ENCODE measurements at places on chromosomes 5 and 9.

GRCh38 chr5:146675636-146676035 is 159.6 kb upstream of the GPR151 start:
- no peaks in the 10 kb centered on the region for H3K4me1 ChIP-seq
- no peak for DNase-seq
- H3K27ac ChIP-seq, result no peak overlapping the region
- no peaks in the 10 kb centered on the region for H3K27me3 ChIP-seq
- H3K4me3 ChIP-seq, result no peak overlapping the region

DNA sequence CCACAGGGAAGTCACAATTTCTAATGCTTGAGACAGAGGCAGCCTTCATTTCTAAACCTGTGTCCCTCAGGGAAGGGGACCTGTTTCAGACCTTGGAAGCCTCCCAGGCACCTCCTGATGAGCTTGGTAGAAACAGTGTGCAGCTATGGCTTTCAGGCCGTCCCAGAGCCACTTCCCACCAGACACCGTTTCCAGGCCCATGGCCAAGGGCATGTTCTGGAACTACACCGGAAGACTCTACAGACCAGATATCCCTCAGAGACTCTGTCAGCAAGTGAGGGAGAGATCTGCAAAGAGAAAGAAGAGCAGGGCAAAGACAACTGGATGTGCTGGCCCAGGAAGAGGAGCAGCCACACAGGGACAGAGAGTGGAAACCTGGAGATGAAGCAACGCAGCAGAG is 82.2 kb upstream of the HSPA9 start:
- peaks cover 42% of the 10 kb centered on the region for H3K27me3 ChIP-seq
- H3K4me1 ChIP-seq, result peaks cover 14% of the 10 kb centered on the region
- H3K27ac ChIP-seq, result no peak overlapping the region
- H3K4me3 ChIP-seq, result no peak overlapping the region
- H3K36me3 ChIP-seq, result no peaks in the 10 kb centered on the region

DNA sequence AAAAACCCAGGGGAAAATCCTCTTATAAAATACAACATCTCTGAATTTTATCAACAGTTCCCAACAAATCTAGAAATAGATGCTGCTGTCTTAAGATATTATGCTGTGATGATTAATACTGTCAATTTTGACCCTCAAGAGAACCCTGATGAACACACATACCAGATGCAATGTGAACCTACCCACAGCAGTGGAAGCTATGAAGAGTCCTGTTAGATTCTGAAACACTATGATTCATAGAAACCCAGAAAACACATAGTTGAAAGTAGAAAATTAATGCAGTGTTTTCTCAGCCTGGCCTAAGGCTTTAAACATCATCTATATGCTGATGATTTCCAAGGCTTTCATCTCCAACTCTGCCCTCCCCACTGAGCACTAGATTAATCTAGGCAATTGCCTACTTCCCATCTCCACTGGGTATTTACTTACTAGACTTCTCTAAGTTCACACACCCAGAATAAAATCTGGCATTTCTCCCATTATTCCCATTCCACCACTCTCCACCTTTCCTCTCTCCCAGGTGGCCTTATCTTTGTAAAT is 296.2 kb downstream of the CTNND2 start:
- no peaks in the 10 kb centered on the region for H3K36me3 ChIP-seq
- no peak for DNase-seq
- no peak overlapping the region for H3K4me3 ChIP-seq

GRCh38 chr5:53023969-53024368 is 34.8 kb downstream of the ITGA2 start:
- no peak overlapping the region for H3K4me3 ChIP-seq
- peaks cover 14% of the 10 kb centered on the region for H3K4me1 ChIP-seq
- no peaks in the 10 kb centered on the region for H3K27me3 ChIP-seq
- peak overlapping the region; percentile 4 for H3K27ac ChIP-seq

- no peaks in the 10 kb centered on the region for H3K4me1 ChIP-seq
- H3K27ac ChIP-seq, result no peak overlapping the region
- no peak for DNase-seq
Observed at GRCh38 chr9:109313351-109313750, 7.5 kb downstream of the EPB41L4B start.

DNA sequence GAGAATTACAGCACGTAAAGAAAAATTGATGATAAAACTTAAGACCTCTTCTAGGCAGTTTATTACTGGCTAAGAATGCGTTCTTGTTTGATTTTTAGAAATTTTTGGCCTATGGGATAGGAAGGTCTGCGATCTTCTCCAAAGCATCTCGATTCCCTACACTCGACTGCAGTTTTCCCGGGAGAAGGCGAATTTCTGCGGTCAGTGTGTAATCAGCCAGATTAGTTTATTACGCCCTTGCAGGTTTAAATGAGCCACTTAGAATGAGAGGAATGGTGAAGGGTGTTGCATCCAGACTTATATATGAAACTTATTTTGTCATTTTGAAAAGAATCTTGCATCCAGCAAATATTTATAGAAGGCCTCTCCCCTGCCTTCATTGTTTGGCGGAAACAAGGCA is 1.2 kb downstream of the MTAP start:
- H3K4me3 ChIP-seq, result peak overlapping the region; percentile 85
- no peaks in the 10 kb centered on the region for H3K27me3 ChIP-seq
- peaks cover 17% of the 10 kb centered on the region for H3K4me1 ChIP-seq
- no peak for DNase-seq

DNA sequence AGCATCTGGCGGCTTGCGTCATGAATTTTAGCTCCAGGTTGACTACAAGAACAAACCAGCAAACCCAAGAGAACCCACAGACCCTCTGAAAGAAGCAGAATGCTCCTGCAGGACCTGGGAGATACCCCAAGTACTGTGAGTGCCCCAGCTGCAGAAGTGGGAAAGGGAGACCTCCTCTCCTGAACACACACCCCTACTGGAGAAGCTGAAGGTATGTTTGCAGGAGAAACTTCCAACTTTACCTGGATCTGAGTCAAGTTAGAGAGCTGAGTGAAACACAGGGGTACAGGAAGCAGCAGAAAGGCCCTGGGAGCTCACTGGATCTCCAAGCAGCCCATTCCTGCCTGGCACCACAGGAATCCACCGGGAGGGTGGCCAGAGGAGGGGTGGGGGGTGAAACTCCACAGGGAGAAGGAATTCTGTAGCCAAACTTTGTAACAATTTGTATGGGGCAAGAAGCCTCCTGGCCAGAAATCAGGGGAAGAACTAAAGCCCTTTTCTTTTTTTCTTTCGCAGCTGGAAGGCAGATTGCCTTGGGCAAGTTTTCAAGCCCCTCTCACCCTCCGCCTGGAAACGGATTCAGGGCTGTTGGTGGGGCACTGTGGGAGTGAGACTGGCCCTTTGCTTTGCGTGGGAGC is 576.2 kb downstream of the BNC2 start:
- H3K4me1 ChIP-seq, result peaks cover 17% of the 10 kb centered on the region
- no peaks in the 10 kb centered on the region for H3K27me3 ChIP-seq
- DNase-seq, result no peak
- H3K4me3 ChIP-seq, result no peak overlapping the region
- H3K27ac ChIP-seq, result no peak overlapping the region

DNA sequence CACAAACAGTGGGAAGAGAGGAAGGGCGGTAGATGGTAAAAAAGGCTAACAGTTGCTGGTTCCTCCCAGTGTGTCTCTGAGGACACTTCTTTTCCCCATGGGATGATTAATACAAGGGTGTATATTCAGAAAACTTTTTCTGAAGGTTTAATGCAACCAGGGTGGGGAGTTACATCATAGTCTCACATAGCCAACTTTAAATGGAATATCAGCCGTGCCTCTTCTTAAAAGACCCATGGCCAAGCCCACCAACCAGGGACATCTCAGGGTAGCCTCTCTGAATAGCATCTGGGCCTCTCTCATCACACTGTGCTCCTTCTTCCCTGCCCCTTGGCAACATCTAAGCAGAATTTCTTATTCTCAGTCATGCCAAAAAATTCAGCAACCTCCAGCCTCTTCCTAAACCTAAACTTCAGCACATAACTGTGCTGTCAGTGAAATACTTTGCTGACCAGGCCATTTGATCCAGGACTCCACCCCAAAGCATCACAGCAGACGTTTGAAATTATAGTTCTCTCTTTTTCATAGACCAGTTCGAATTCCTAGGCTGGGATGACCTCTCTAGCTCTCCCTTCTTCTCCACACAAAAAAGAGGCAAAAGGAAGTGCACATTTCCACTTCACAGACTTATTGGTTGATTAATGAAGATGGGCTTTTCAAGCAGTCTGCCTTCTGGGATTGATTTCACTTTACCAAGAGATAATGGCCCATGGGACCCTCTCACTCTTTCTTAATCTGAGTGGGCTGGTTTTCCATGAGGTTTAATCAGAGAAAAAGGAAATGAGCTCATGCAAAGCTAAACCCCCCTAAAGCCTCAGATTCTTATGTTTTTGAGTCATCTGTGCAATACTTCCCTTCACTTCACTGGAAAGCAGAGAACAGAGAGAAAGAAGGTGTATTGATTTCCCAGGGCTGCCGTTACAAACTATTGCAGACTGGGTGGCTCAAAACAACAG is 85.1 kb upstream of the RAI14 start:
- no peaks in the 10 kb centered on the region for H3K27me3 ChIP-seq
- no peaks in the 10 kb centered on the region for H3K36me3 ChIP-seq
- DNase-seq, result no peak
- no peak overlapping the region for H3K4me3 ChIP-seq

DNA sequence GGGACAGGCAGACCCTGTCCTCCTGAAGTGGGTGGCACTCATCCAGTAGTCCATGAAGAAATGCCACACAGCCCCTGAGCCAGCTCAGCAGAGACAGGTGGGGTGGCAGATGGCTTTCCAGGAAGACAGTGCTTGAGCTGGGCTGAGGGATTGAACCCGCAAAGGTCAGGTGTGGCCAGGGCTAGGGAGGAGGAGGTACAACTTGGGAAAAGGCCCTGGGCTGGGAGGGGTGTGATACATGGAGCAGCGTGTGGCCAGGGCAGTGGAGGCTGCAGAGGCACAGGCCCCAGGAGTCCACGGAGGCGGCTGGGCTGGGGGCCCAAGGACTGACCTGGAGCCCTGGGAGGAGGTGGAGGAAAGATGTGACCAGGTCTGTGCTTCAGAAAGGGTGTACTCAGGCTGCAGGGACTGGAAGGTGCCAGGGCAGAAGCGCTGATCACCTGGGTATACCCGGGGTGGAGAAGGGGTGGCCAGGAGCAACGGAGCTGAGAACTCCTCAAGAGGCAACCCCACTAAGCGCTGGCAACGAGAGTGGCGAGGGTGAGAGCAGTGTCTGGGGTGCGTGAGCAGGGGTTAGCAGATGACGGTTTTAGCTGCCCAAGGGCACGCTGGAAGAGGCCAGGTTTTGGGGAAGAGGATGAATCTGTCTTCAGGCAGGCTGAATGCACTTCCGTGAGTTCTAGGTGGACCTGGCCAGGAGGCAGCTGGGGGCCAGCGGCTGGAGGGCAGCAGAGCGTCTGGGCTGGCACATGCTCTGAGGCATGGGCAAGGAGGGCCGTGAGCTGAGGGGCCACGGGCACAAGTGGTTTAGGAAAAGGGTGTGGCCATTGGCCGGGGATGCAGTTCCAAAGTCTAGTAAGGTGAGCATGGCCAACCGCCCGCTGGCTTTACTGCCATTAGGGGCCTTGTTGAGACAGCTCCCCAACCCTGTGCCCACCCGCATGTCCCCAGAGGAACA is 3.9 kb upstream of the RABL6 start:
- H3K27ac ChIP-seq, result no peak overlapping the region
- no peak overlapping the region for H3K4me3 ChIP-seq
- H3K36me3 ChIP-seq, result no peaks in the 10 kb centered on the region
- DNase-seq, result no peak
- H3K4me1 ChIP-seq, result peaks cover 42% of the 10 kb centered on the region
- H3K27me3 ChIP-seq, result peaks cover 37% of the 10 kb centered on the region

GRCh38 chr5:77031891-77032290 is 1.7 kb downstream of the AGGF1 start:
- no peak for DNase-seq
- H3K27ac ChIP-seq, result peak overlapping the region; percentile 20
- H3K4me1 ChIP-seq, result peaks cover 19% of the 10 kb centered on the region
- peaks cover 28% of the 10 kb centered on the region for H3K36me3 ChIP-seq

- H3K27me3 ChIP-seq, result no peaks in the 10 kb centered on the region
- peak overlapping the region; percentile 99 for H3K27ac ChIP-seq
- peaks cover 100% of the 10 kb centered on the region for H3K4me1 ChIP-seq
- DNase-seq, result no peak
Observed at GRCh38 chr9:134369416-134370212, 43.4 kb downstream of the RXRA start.

DNA sequence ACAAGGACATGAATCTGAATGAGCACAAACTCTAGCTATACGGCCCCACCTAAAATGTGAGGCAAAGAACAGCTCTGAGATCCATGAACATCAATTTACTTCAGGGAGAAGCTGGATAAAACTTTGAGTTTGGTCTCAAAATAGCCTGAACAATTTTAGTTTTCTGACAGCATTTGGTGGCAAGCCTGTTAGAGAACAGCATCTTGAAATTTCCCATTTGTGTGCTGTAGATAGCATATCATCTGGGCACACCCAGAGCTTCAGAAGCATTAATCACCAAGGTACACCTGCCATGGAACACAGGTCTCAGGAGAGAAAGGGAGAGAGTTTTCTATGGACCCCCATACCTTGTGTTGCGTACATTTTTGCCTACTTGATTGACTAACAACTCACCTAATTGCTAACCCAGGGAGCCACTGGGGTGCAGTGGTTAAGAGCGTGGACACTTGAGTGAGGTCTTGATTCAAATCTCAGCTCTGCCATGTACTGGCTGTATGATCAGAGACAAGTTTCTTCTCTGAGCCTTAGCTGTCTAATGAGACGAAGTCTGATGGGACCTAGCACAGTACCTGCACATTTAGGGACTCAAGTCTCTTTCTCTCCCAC is 264.9 kb downstream of the PIK3R1 start:
- no peak overlapping the region for H3K27ac ChIP-seq
- no peaks in the 10 kb centered on the region for H3K36me3 ChIP-seq
- no peaks in the 10 kb centered on the region for H3K27me3 ChIP-seq
- no peaks in the 10 kb centered on the region for H3K4me1 ChIP-seq

- H3K27ac ChIP-seq, result no peak overlapping the region
- no peak overlapping the region for H3K4me3 ChIP-seq
- H3K27me3 ChIP-seq, result no peaks in the 10 kb centered on the region
- H3K36me3 ChIP-seq, result no peaks in the 10 kb centered on the region
- H3K4me1 ChIP-seq, result no peaks in the 10 kb centered on the region
Observed at GRCh38 chr9:73423891-73424290, 272.2 kb downstream of the ANXA1 start.

DNA sequence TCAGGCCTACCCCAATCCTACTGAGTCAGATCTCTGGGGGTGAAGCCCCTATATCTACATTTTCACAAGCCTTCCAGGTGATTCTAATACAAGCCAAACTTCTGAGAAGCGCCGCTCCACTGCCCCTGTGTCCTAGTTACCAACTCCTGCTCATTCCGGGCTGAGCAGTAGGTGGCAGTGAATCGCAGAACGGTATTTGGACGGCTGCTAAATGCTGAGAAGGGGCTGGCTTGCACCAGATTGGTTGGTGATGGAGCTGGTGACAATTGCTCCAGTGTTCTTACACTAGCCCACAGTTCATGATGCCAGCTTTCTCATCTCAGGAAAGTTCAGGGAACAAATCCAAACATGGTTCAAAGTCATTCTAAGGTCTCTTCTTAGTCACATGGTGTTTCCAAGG is 31.1 kb upstream of the FGF1 start:
- H3K4me3 ChIP-seq, result no peak overlapping the region
- H3K4me1 ChIP-seq, result peaks cover 17% of the 10 kb centered on the region
- no peak overlapping the region for H3K27ac ChIP-seq
- DNase-seq, result peak; percentile 32
- no peaks in the 10 kb centered on the region for H3K27me3 ChIP-seq
- no peaks in the 10 kb centered on the region for H3K36me3 ChIP-seq
